NCI-H1694 (cell line): ENCODE measurements at places on chromosomes 3 and 15.

DNA sequence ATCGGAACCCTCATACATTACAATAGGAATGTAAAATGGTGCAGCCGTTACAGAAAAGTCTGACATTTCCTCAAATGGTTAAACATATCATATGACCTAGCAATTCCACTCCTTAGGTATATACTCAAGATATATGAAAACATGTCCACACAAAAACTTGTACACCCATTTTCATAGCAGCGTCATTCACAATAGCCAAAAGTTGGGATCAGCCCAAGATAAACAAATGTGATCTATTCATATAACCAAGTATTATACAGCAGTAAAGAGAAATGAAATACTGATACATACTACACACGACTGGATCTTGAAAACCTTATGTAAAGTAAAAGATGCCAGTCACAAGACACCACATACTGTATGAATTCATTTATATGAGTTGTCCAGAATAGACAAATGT, 102.4 kb downstream of the MSL2 start:
- no peak for DNase-seq

DNA sequence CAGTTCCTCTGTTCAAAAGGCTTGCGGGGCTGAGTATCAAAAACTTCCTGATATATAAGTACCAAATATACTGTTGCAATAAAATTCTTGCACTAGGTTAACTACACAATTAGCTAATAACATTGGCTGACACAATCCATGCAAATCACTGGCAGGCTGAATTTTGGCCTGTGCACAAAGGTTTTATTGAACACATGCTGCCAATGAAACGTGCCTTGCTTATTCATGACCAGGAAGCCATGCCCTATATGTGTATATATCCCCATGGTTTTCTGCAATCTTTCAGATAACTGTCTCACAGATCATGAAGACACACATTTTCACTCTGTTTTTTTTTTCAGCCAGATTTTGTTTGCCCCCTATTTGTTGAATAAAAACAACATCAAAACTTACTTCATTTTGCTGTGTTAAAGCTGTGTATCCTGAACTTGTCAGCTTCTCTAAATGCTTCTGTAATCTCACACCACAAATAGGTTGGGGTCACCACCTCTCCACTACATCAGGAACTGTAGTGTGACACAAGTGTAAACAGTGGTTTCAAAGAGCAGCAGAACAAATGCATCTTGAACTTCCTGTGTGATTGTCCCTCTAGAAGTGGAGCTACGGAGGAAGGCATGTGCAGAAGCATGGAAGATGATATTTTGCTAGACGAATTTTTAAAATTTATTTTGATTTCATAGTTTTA, 920.7 kb upstream of the NR2F2 start:
- no peak for DNase-seq

- no peak for DNase-seq
Observed at GRCh38 chr3:50467919-50468318, 35.5 kb downstream of the CACNA2D2 start.

- DNase-seq = no peak
Observed at GRCh38 chr15:76222159-76222558, 89.1 kb downstream of the ETFA start.
